Large intestine (tissue), 12 donors: ENCODE measurements at places on chromosomes 4 and X. TPM values are rescaled to one million over a fixed set of nuclear protein-coding genes. Genes with fewer than 3 reads are reported as not detected.

DNA sequence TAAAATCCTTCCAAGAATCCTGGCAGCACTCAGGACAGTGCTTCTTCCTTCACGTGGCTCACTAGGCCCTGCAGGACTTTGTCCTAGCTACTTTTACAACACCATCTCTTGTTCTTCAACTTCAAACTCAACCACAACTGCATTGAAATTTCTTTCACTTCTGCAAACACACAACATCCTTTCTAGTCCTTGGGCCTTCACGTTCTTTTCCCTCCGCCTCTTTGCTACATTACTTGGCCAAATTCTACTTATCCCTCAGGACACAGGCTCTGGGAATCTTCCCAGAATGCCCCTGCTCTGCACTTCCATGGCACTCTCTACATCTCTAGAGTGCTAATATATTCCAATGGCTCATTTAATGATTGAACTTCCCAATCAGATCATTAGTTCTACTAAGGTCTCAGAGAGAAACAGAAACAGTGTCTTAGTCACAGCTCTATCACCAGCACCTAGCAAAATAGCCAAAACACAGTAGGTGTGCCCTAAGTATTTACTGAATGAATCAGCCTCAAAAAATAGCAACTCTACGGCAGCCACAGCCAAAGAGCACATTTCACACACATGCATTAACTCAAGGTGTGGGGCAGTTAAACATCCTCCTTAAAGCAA is 73.3 kb downstream of the MANBA start:
- no peak for DNase-seq
- no peaks in the 10 kb centered on the region for H3K27me3 ChIP-seq
- H3K27ac ChIP-seq = no peak overlapping the region
- no peaks in the 10 kb centered on the region for H3K36me3 ChIP-seq
- H3K4me1 ChIP-seq = no peaks in the 10 kb centered on the region
- H3K4me3 ChIP-seq = no peak overlapping the region

DNA sequence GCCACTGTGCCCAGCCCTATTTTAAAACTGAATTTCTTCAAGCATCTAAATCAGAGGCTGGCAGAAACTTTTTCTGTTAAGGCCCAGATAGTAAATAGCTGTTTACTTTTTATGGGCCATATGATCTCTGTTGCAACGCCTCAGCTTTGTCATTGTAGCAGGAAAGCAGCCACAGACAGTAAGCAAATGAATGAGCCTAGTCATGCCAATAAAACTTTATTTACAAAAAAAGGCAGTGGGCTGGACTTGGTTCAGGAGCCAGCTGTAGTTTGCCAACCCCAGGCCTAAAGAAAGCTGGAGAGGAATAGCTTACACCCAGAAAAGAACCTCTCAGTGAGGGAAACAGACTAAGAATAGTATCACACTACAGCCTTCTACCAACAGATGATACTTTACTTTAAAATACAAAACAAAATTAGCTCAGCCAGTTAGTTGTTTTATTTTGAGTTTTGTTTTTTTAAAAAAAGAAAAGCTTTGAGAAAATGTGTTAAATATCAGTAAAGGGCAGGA is 25.5 kb downstream of the CHST7 start:
- no peaks in the 10 kb centered on the region for H3K27me3 ChIP-seq
- no peaks in the 10 kb centered on the region for H3K36me3 ChIP-seq
- H3K4me1 ChIP-seq = no peaks in the 10 kb centered on the region
- H3K27ac ChIP-seq = no peak overlapping the region

GRCh38 chrX:49257846-49258748 is 6.4 kb downstream of the FOXP3 start:
- DNase-seq = no peak
- no peaks in the 10 kb centered on the region for H3K4me1 ChIP-seq
- no peak overlapping the region for H3K4me3 ChIP-seq
- no peaks in the 10 kb centered on the region for H3K36me3 ChIP-seq
- no peak overlapping the region for H3K27ac ChIP-seq

PARM1 gene
- 38.2 TPM for polyA plus RNA-seq

DNA sequence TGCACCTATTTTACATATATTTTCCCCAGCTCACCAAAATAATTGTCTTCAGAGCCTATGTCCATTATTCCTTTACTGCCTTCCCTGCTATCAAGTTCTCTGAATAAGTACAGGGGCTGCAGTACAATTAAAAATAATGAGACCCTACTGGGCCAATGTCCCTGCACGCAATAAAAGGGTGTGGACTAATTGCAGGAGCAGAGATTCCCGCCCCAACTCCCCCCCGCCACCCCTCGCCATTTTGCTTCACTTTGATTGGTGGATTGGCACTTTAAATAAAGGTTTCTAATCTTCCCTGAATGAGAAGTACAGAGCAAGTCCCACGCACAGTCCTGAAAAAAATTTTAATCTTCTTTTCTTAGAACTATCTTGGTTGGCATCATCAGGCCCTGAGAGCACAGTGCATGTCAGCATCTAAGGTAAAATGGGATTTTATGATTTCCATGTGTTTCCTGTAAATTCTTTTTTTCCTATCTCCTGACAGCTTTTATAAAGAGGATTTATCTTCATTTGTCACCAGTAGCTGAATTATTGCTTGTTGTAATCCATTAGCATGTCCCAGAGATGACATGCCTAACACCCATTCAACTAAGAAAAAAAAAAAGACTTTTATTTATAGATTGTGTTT is at the start of gene AMBN:
AMBN (plus strand) TSS at position 302 of the 628 bp plus-strand sequence; CDS start at position 405, 103 bp downstream.
- no peaks in the 10 kb centered on the region for H3K4me1 ChIP-seq
- no peaks in the 10 kb centered on the region for H3K36me3 ChIP-seq
- H3K4me3 ChIP-seq = no peak within 1 kb of the TSS
- no peak within 1 kb of the TSS for H3K27ac ChIP-seq

CXCL9 gene
- polyA plus RNA-seq = 2.8 TPM
